ENCODE measurements at places on chromosomes 3 and 15.
A peak's percentile ranks its signal among the peaks of the same experiment; 100 is the strongest.

GRCh38 chr3:126518779-126519177 lies 1.2 kb upstream of the UROC1 start:
- DNase-seq = no peak

- DNase-seq = no peak
Observed at GRCh38 chr15:88375234-88375927, 91.8 kb downstream of the MRPL46 start.

GRCh38 chr3:99909714-99910495 lies 92.2 kb downstream of the CMSS1 start:
- no peak for DNase-seq

GRCh38 chr15:66682865-66683264 lies 19.2 kb upstream of the SMAD6 start:
- DNase-seq = no peak

- no peak for DNase-seq
Observed at GRCh38 chr3:156142702-156143101, 22.3 kb downstream of the KCNAB1 start.

DNA sequence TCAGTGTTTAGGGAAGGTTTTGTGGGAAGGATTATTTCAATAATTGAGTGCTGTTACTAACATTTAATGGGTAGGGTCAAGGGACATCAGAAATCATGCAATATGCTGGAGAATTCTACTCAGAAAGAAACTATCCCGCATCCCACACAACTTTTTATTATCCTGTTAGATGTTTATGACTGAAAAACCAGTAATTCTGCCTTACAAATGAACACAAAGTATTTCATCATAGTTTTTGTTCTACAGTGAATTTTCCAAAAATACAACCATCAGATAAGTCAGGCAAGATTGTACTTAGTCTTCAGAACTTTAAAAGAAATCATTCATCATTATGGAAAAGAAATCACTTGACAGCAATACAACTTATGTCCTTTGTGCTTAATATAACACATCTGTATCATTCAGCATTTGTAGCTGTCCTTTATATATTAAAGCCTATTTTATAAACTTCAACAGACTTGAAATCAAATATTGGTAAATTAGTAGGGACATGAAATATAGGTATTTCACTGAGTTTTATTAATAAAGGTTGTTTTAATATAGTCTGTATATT lies 61.9 kb downstream of the TRPM7 start:
- no peak for DNase-seq

DNA sequence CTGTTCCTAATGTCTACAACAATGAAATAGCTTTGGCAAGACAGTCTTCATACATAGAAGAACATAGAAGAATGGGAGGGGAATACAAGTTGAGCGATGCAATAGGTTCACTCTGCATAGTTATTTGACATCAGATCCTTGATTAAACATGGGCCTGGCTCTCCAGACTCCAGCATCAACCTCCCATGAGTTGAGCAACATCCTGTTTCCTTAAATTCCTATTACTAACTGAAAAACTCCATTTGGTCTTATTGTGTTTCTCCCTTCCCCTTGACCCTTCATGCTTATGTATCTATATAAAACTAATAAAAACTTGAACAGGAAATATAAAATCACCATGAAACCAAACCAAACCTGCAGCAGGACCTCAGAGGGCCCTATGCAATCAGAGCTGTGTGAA lies 304.5 kb upstream of the SATB1 start:
- no peak for DNase-seq

DNA sequence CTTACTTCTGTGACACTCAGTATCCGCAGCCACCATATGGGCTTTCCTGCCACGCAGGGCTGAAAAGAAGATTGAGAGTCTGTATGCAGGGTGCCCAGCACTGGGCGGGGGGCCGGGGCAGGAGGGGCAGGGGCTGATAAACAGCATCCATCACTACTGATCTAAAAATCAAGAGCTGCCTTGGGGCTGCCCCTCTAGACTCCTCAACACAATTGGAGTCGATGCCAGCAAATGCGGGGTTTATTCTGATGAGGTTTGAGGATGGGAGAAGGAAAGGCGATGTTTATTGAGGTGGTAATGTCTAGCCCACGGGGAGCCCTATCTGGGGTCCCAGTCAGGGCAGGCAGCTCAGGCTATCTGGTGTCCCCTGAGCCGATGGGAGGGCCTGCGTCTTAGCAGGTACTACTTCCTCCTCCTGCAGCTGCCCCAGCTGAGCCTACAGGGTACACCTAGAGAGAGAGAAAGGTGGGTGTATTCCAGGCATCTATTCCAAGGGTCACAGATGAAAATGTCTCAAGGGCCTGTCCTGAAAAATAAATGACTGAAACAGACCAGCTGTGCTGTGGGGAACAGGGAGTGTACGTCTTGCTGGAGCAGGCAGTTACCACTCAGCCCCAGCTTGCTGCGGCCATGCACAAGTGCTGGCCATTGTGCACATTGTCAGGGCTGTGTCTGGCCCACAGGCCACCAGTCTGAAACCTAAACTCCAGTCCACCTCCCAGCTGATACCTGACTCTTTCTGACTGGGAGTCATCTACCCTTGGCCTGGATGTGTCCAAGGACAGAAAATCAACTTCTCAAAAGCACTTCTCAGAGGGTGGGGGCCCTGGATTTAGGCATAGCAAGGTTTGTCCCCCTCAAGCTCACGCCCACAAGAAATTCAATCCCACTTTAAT lies 19.5 kb downstream of the ISG20 start:
- no peak for DNase-seq

DNA sequence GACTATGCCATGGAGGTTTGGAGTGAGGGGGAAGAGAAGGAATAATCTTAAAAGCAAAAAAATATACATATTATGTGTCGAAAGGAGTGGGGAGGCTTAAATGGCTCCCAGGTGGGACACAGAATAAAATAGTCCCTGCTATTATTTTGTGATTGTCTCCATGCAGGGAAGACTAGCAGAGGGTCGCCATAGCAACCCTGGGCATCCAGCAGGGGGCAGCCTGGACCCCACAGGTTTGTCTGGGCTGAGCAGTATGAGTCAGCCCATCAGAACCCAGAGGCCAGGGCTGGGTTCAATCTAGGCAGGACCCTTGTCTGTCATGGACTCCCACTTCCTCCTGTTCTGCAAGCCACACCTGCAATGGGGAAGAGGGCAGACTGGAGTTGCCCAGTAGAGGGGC lies 17.6 kb upstream of the LINGO1 start:
- DNase-seq = no peak

- no peak for DNase-seq
Observed at GRCh38 chr3:117435506-117435905, 725.9 kb downstream of the TUSC7 start.

- no peak for DNase-seq
Observed at GRCh38 chr3:81080608-81081007, 680.8 kb downstream of the GBE1 start.

DNA sequence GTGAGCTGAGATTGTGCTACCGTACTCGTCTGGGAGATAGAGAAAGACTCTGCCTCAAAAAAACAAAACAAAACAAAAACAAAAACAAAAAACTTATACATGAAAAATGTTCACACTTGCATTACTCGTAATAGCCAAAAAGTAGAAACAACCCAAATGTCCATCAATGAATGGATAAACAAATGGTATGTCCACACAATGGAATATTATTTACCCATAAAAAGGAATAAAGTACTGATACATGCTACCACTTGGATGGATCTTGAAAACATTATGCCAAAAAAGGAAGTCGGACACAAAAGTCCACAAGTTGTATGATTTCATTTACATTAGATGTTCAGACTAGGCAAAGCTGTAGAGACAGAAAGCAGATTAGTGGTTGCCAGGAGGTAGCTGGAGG lies 26.7 kb downstream of the PCYT1A start:
- DNase-seq = no peak

DNA sequence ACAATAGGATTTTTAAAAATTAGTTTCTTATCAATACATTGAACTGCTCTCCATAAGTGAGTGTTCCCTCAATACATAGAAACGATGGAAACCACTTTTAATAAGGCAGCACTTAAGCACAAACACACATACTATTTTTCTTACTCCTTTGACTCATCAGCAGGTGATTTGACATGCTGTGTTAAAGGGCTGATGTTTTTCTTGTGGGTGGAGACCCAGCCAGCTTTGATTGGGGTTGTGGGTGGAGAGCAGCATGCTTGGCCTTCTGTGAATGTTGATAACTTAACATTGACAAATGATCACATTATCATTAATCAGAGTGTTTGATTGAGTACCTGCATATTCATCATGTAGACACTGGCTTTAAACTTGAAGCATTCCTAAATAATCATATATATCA lies 223.0 kb upstream of the DPH6 start:
- DNase-seq = no peak

DNA sequence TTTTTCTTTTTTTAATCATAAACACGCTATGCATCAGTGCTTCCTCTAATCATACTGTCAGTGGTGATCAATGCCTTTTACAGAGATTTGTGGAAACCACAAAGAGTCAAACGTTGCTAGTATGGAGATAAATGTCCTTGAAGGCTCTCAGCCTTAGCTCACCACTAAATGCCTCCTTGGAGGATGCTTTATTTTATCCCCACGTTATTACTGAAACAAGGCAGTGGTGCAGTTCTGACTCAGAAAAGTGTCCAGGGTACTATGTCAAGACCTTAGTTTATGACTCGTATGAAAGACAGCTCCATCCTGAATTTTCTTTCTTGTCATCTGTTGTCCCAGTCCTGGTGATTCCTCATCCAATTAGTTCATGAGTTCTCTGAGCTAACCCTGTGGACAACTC lies 1146.7 kb downstream of the IGSF11 start:
- no peak for DNase-seq

GRCh38 chr3:67558426-67558825 lies 96.0 kb downstream of the SUCLG2 start:
- DNase-seq = no peak

- peak; percentile 13 for DNase-seq
Observed at GRCh38 chr3:170961616-170962400, 53.4 kb upstream of the EIF5A2 start.

DNA sequence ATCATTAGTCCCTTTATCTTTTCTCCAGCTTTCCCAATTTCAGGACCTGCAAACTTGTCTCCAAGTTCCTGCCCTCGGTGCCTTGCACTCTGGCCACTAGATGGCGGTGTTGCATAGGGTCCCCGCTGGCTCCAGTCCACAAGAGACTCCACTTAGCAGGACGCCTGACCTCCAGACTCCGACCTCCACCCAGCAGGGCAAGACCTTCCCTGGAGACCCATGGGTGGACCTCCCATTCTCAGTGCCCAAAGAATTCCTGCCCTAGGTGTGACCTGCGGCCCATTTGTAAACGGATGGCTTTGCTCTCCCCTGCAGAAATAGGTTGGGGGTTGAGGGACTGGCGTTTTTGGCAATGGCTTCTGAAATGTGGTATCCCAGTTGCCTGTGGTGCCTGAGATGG lies 82.6 kb downstream of the LSM3 start:
- peak; percentile 95 for DNase-seq

DNA sequence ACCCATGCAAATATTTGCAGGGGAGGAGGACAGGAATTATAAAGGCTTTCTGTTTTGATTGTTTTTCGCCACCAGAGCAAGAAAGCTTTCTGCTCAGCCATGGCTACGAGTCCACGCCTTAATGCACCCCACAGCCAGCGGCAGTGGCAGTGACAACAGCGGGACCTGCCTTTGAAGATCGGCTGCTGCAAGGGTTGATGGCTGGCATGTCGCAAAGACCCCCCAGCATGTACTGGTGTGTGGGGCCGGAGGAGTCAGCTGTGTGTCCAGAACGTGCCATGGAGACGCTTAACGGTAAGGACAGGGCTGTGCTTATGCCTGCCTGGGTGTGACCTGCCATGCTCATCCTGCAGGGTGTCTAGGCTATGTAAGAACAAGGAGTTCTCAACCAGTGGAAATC lies 5.3 kb downstream of the LRRK1 start:
- DNase-seq = no peak

DNA sequence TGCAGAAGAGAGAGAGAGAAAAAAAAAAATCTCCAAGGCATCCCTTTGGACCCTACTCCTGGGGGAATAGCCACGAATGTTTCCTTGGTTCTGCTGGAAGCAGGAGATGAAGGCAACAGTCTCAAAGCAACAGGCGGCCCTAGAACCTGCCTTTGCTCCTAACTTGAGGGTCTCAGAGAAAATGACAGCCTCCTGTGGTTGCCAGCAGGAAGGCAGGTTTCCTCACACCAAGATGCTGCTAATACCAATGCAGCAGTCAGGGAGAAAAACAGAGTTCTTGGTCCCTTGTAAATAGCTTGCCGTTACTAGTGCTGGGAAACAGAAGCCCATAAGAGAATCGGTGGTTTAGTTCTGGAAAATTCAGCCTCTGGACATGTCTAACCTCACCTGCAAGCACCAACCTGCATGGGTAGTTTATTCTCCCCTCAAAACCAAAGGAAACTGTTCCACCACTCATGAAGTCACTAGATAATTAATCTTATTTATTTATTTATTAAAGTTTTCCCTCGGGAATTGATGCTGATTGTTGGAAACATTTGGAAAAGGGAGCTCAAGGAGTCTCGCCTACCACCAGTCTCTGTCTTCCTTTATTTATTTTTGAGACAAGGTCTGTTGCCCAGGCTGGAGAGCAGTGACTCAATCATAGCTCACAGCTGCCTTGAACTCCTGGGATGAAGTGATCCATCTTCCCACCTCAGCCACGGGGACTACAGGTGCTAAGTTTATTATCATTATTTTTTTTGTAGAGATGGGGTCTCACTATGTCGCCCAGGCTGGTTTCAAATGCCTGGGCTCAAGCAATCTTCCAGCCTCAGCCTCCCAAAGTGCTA lies 883 bp upstream of the FRMD4B start:
- DNase-seq = no peak

GRCh38 chr3:159668990-159669476 lies 319.6 kb upstream of the IL12A start:
- DNase-seq = no peak

- DNase-seq = no peak
Observed at GRCh38 chr3:177257006-177257405, 59.7 kb upstream of the TBL1XR1 start.

- no peak for DNase-seq
Observed at GRCh38 chr3:134694946-134695543, 44.2 kb upstream of the KY start.

GRCh38 chr3:195906865-195907683 lies 1.3 kb downstream of the TNK2 start:
- DNase-seq = peak; percentile 70

All from inflammatory macrophage treated with lipopolysaccharide for 1 hour (primary cell).